NCI-H2227 treated with DMSO at 0.1 percent for 48 hours (cell line): ENCODE measurements at places on chromosomes 2 and 18.

GRCh38 chr2:65565681-65566080 lies 133.3 kb upstream of the SPRED2 start:
- no peak for DNase-seq

DNA sequence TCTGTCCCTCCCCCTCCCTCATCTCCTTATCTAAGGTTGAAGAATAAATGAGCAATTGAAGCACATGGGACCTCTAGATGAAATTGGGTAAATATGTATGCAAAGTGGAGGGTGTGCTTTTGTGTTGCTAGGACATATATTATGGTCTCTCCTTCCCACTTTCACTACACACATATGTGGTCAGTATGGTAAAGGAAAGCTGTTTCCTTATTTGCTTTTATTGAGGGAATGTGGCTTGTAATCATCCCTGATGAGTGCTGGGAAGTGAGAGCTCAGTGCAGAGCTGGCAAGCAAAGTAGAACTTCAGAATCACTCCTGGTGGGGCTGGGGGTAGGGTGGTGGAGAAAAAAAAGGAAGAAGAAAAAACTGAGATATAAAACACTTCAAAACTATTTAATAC lies 189.9 kb upstream of the ATP5MC3 start:
- no peak for DNase-seq

DNA sequence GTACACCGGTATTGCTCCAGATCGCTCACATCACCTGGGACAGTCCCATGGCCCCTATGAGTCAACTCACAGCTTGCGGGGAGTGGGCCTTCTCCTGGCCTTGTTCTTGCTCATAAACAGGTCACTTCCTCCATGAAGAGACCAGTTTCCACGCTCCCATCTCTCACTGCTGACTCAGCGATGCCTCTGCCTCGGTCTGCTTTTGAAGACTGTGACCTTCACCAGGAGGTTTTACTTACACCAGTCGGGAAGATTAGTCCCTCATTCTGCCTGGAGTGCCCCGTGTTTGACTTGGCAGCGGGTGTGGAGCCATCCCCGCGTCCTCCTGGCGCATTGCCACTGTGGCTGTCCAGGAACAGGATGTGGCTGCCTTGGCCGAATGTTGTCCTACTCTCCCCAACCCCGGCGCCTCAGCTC lies 159.8 kb downstream of the RHBDD1 start:
- DNase-seq, result no peak

DNA sequence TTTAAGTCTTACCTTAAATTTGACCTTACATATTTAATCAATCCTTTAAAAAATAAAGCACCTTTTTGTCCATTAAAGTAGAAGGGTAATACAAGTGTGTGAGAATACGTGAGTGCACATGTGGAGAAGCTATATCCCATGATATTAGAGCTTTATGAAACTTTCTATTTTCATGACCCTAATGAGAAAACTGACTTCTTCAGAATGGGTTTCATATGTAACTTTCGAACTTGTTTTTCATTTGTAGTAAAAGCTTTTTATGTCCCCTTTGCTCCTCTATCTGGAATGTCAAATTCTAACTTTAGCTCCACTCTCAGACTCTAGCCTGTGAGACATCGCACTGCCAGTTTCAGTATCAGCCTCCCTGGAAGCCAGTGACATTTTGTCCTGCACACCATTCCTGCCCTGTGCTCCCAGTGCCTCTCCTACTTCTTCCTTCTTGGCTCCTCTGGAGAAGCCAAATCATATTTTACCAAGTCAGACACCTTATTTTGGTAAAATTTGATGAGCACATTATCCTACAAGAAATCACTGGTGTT lies 42.0 kb downstream of the MAPRE2 start:
- DNase-seq, result no peak

GRCh38 chr18:50114448-50114847 lies 80.5 kb downstream of the MYO5B start:
- DNase-seq, result no peak

DNA sequence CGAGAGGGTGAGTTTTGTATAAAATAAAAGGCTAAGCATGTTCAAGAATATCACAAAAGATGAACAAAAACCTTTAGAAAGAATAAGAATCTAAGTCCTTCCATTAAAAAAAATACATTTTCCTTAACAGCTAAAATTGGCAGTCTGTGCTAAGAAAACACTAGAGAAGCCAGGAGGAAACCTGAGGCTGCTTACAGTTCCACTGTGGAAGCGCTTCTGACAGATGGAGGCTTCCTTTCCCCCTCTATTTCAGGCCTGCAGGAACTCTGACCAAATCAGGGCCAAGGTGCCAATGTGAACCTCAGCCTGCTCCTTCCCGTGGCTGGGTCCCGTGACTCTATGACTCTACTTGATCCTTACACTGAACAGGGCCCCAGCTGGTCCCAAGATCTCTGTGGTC lies 108.1 kb upstream of the ARHGAP28 start:
- DNase-seq, result no peak

DNA sequence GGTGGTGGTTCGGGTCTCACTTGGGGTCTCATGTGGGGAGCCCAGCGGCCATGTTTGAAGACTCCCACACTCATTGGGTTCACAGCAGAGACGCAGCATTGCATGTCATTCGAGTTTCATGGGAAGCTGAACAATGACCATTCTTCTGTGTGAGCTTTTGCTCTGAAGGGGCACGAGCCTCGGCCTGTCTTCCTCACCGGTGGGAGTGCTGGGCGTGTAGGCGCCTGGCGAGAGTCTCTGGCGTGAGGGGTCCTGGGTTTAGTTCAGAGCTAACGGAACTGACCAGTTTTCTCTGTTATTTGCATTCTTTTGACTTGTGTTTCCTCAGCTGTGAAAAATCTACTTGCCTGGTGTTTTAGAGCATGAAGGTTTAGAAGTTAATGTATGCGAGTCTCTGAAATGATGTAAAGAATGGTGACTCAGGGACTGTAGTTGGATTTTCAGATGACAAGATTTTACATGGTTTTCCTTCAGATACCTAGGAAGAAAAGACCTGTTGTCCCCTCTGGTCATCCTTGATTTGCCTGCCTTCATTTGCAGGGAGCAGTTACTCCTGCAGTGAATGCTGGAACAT lies 98.1 kb downstream of the ARMC9 start:
- no peak for DNase-seq

DNA sequence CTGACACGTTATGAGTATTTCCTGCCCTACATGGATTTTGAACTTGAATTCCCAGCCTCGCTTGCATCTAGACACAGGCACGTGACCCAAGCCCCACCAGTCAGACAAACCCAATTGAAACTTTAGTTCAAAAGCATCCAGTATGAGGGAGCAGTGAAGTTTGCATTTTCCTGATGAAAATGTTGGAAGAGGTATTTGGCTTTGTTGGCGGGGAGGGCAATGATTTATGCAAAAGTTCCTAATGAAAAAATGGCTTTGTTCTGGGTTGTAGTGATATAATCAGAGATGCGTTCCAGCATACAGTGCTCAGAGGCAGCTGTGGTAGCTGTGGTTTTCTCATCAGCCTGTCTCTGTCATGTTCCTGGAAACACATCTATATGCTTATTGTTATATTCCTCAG lies 36.8 kb upstream of the CPS1 start:
- no peak for DNase-seq

GRCh38 chr2:111661286-111661940 lies 222.6 kb downstream of the ANAPC1 start:
- DNase-seq, result no peak

DNA sequence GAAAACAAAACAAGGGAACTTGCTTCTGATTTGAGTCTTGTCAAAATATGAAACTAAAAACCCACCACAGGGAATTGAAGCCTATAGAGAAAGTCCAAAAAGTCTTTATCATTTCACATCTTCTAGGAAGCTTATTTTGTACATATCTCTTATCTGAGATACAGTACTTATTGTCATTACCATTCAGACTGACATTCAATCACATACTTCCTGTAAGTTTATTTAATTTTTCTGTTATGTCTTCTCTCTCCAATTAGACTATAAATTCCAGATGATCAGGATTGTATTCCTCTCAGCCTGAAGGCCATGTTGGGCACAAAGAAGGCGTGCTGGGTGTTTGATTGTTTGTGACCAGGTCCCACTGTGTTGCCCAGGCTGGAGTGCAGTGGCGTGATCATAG lies 59.2 kb downstream of the METTL4 start:
- no peak for DNase-seq

DNA sequence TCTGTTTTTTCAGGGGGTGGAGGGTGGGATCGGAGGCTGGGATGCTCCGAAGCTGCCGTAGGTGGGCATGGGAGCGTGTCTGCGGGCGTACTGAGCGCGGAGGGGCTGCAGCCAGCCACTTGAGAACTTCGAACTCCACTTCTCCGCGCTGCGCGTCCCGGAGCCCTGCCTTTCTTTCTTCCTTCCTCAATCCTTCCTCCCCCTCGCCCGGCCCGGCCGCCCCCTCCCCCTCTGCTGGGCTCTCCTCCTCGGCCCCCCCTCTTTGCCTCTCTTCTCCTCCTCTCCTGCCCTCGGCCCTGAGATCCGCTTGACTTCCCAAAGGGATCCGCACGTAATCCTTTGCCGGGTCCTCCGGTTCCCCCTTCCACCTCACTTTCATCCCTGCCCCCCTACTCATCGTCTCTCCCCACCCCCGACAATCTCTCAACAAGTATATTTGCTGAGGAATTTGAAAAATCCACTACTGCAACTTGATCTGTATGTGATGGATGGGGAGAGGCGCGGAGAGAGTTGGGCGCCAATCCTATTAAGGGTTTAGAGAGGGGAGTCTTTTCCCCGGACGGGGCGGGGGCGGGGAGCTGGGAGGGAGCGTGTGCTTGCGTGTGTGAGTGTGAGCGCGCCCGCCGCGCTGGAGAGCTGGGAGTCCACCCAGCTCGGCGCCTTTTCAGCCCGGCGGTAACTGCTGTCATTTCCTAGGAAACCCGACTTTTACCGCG lies 1.1 kb downstream of the GLI2 start:
- no peak for DNase-seq

GRCh38 chr2:132415915-132416722 lies 486 bp upstream of the GPR39 start:
- peak; percentile 27 for DNase-seq

- no peak for DNase-seq
These were observed 24.9 kb downstream of the MTCL1 start for GRCh38 chr18:8730080-8730827.

- DNase-seq, result no peak
These were observed 52.6 kb upstream of the RAB27B start for GRCh38 chr18:54775686-54776085.

DNA sequence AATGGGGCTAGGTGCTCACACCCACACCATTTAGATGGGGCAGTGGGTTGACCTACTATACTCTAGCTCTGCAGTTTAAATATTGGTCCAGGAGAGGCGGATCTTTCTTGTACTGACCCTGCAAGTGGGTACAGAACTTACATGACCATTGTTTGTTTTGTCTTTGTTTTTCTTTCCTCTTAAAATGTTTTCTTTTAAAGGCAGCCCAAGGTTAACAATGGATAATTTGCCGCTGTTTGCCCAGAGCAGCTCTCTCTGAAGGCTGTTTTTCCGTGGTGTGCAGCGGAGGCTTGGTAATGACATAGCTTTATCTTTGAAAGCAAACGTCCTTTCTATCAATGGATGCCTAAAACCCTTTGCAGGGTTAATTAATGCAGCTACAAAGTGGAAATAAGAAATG lies 133.3 kb upstream of the MEX3C start:
- no peak for DNase-seq

GRCh38 chr2:71907503-71907902 lies 240.2 kb downstream of the CYP26B1 start:
- no peak for DNase-seq

DNA sequence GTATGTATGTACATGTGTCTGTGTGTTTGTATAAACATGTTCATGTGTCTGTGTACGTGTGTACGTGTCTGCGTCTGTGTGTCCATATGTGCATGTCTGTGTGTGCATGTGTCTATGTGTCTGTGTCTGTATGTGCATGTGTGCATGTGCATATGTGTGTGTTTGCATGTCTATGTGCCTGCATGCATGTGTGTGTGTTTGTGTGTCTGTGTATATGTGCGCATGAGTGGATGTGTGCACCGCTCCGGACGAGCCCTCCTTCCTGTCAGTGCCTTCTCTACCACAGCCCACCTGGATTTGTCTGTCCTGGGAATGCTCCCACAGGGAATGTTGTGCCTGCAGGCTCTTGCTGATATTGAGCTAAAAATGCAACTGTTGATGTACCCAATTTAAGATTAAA lies 113.3 kb upstream of the EPC2 start:
- DNase-seq, result no peak

DNA sequence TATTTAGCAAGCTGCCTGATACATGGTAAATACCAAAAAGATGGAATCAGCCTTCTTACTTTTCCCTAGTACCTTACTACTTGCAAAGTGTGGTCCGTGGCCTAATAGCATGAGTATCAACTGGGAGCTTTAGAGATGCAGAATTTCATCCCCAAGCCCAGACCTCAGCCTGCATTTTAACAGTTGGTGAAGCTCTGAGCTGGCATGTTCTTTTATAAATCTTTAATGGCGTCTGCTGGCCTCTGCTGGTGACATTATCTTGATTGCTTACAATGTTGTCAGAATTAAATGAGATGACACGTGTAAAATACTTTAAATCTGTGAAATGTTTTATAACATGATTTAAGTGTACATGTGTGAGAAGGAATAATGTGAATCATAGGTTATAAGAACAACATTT lies 115.1 kb upstream of the NOSTRIN start:
- peak; percentile 53 for DNase-seq

GRCh38 chr2:189502714-189503113 lies 61.4 kb downstream of the WDR75 start:
- DNase-seq, result no peak

DNA sequence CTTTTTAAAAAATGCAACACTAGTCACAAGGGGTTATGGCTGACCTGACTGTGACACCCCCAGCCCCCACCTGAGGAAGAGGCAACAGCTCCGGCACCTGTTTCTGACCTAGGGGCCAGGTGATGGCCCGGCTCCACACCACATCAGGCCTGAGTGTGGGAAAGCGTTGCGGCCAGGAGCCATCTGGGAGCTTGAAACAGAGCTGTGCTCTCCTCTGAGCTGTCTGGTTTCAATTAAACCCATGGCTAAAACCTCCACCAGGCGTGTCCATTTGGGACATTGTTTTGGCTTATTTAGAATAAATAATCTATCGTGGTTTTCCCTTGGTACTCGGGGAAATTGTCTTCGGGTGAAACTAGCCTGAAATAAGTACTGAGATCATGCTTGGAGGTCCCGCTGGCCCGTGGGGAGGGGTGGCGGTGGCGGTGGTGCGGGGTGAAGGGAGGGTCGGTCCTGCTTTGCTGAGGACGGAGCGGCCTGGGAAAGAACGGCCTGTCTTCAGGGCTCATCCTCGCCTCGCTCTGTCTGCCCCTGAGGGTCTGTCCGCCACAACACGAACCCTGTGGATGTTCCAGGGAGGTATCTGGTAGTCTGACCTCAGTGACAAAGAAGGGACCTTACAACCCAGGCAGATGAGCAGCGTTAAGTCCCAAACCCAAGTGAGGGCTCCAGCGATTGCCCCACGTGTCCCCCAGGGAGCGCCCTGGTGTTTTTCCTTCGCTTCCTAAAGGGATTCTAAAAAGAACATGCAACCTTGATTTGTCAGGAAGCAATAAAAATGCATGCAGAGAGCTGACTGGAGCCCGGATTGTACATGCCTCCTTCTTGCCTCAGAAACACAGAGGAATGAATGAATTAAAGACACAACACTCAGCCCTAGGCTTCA lies 58.7 kb downstream of the IL1RL2 start:
- DNase-seq, result no peak

GRCh38 chr18:73962256-73962655 lies 185.4 kb downstream of the FBXO15 start:
- no peak for DNase-seq

- no peak for DNase-seq
These were observed 267.3 kb downstream of the CLIP4 start for GRCh38 chr2:29382486-29382885.
